ENCODE measurements at places on chromosomes 3 and 15. TPM values are rescaled to one million over a fixed set of nuclear protein-coding genes. Genes with fewer than 3 reads are reported as not detected.

ARL14 gene
- 0.24 TPM for total RNA-seq

ACOX2 gene
- 25.9 TPM for total RNA-seq

ARL8B gene
- 24.5 TPM for total RNA-seq

GAP43 gene
- total RNA-seq: 1.9 TPM

TIPIN gene
- 26.9 TPM for total RNA-seq

GABRA5 gene
- total RNA-seq: 3.2 TPM

AGTR1 gene
- total RNA-seq: not detected

ALPK3 gene
- total RNA-seq: 0.42 TPM

ZDHHC19 gene
- not detected for total RNA-seq

ATP11B gene
- total RNA-seq: 60.2 TPM

RBP2 gene
- not detected for total RNA-seq

LINS1 gene
- 6.0 TPM for total RNA-seq

GOLGA8T gene
- total RNA-seq: not detected

FMN1 gene
- total RNA-seq: 23.9 TPM

MLF1 gene
- total RNA-seq: 15.8 TPM
